NCI-H1417 (cell line): ENCODE measurements at places on chromosomes 12 and 14.
A peak's percentile ranks its signal among the peaks of the same experiment; 100 is the strongest.

DNA sequence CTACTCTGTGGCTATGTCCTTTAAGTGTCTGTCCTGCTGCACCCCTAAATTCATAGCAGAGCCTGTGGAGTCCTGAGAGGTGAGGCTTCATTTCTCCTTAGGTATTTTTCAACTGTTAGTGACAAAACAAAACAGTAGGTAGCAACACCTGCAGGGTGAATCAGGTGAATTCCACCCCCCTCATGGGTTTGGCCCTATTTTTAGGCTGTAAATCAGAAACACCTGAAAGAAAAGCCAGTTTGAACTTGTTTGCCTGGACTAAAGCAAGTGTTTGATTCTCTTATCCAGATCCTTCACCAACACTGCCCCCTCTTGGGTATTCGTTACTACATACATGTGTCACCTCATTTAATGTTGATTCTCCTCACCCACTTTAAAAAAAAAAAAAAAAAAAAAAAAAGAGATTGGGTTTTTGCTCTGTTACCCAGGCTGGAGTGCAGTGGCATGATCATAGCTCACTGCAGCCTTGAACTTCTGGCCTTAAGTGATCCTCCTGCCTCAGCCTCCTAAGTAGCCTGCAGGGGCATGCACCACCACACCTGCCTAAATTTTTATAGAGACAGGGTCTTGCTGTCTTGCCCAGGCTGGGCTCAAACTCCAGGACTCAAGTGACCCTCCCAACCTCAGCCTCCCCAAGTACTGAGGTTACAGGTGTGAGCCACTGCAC lies 10.3 kb downstream of the TBPL2 start:
- DNase-seq = peak; percentile 61

- DNase-seq = no peak
Measured at GRCh38 chr14:64296561-64296960, 2.4 kb upstream of the ESR2 start.

GRCh38 chr14:90759370-90760077 lies 56.7 kb downstream of the TTC7B start:
- peak; percentile 25 for DNase-seq

DNA sequence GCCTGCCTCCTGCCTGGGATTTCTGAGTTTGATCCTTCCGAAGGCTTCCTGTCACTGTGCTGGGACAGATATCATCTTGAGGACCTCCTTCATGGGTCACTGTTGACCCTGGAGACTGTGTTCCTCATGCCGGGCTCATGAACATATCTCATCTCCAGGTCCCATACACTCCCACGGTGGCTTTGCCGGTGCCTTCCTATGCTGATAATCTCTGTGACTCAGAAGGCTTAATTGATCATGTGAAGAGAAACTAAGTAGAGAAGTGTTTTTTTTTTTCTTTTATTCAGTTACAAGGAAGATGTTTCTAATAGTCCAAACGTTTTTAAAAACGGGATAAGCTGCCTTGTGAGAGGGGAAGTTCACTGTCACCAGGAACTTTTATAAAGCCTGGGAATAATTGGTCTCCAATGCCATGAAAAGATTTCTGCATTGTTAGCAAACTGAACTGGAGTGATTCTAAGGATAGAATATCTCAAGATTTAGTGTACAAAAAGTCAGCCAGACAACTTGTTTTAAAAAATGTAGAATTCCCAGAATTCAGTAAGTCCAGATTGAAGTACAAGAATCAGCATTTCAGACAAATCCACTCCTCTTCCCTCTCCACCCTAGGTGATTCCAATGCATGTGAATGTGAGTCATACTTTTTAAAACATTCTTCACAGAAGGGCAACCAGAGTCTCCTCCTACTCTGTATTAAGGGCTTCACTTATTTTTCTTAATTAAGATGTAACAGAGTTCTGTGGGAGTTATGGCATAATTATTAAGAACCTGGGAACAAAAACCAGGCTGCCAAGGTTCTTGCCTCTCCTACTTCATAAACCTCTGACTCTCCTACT lies 139.8 kb upstream of the LGR5 start:
- DNase-seq = no peak

DNA sequence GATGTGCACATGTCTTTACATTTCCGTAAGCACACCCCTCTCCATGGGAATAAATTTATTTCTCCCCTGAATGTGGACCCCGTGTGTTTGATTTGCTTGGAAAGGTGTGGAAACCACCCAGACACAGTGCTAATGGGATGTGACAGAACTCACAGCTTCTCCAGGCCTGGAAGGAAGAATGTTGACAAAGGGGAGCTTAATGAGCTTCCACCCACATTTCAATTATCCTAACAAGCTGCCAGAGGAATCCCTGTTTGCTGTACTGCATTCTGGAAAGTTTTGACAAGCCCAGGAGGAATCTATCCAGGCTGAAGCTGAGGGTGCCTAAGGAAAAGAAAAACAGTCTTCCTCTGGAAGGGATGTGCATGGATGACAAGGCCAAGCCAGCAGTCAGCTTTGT lies 51.2 kb upstream of the CCDC60 start:
- DNase-seq = no peak

DNA sequence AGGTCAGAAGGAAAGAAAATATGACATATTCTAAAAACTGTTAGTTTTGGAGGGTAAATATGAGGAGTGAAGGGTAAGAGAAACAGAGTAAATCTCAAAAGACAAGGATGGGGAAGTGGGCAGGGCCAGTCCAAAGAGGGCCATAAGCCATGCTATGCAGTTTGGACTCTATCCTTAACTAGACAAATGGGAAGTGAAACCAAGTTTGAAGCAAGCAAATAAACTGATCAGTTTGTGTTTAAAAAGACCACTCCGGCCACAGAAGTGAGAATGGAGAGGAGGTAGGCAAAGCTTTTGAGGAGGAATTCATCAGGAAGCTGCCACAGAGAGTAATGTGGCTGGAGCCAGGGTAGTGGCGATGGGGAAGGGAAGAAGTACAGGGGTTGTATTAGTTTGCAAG lies 37.5 kb upstream of the DAAM1 start:
- no peak for DNase-seq
